Stimulated activated CD8-positive, alpha-beta memory T cell treated with anti-CD3 and anti-CD28 coated beads, Interleukin-4, amount 100 ng/mL, for 24 hours (primary cell): ENCODE measurements at places on chromosomes 12 and 14.

- DNase-seq: no peak
Measured at GRCh38 chr14:54854181-54854580, 48.4 kb downstream of the GCH1 start.

- no peak for DNase-seq
Measured at GRCh38 chr12:2456122-2456812, 338.5 kb upstream of the FKBP4 start.

DNA sequence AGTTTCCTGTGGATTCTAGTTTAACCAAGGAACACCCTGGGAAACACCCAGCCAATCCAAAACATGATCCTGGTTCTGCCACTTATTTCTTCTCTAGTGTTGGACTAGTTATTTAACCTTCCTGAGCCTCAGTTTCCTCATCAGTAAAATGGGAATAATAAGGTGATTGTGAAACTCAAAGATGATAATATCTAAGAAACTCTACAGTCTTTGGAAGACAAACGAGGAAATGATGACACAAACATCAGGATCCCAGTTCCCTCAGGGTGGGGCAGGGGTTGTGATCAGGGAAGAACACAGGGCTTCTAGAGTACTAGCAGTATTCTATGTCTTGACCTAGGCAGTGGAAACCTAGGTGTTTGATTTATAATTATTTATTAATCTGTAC is 18.1 kb upstream of the TMEM106C start:
- DNase-seq: no peak

GRCh38 chr14:64364907-64365306 is 23.2 kb upstream of the MTHFD1 start:
- DNase-seq: no peak

GRCh38 chr14:64410084-64410774 is 22.1 kb downstream of the MTHFD1 start:
- no peak for DNase-seq

- DNase-seq: no peak
Measured at GRCh38 chr14:50831726-50832168, 785 bp upstream of the NIN start.

DNA sequence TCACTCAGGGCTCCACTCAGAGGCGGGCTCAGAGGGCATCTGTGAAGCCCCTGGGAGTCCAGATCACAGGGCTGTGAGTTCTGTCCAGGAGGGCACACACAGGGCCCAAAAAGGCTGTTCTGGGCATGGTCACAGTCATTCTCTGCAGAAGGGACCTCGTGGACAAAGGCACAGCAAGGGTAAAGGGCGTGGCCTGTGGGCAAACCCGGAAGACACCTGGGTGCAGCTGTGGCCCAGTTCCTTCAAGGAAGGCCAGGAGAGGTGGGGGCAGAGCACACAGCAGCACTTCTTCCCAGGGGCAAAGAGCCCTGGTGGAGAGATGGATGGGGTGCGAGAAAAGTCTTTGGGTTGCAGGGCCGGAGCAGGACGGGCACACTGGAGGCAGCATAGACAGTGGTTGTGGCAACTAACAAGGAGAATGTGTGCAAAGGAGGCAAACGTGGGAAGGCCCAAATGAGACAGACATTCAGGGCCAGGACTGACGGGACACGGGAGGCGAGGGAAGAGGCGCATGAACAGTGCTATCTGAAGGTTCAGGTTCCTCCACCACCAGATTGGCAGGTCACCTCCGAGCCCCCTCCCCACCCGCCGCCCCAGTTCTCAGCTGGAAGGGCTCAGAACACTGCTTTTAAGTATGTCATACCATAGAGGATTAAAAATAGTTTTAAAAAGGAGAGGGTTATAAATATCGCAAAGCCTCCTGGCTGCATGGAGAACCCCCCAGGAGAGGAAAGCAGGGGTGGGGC is 8.9 kb downstream of the CLMN start:
- no peak for DNase-seq

DNA sequence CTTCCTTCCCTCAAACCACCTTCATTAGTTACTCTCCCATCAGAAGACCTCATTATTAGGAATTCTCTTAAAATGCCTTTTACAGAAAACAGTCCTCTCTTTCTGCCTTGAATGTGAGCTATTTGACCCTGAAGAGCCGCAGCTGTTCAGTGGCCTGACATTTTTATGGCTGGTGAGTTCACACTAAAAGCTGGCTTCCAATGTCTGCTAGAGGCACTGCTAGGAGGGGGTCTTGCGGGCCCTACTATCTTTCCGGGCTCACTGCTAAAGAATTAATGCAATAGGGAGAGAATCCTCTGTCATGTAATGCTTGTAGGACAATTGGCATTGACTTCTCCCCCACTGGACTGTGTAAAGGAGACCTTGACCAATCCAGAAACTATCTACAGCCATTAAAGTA is 87.7 kb downstream of the GPR135 start:
- no peak for DNase-seq

DNA sequence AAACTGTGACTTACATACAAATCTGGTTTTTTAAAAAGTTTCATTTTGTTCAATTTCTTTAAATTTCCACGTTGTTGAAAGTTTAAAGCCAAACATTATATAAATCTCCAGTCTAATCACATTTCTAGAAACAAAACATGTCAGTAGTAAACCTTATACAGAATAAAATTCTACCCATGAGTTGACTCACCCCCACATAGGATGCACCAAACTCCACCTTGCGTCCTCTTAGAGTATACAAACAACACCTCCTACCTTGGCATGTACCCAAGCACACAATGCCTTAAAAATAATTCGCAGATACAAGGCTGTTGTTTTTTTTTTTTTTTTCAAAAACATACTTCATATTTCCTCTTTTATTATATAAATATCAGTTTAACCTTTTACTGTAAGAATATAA is 3.3 kb downstream of the FBXL14 start:
- no peak for DNase-seq

DNA sequence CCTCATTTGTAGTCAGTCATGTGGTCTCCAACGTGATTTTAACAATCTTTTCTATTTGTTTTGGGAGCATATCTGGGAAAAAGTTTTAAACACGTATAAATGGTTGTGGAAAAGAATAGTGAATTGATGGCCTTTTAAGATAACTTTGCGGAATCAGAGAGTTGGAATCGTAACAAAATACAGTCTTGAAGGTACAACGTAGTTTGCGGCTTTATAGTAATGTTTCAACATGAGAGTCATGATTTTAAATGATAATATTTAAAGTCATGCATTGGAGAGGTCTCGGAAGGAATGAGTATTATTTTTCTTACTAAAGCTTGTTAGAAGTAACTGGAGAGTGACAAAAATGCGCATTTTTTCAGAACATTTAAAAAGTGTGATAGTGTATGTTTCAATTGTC is 1.6 kb downstream of the AEBP2 start:
- no peak for DNase-seq

- no peak for DNase-seq
Measured at GRCh38 chr12:98821866-98822265, 176.8 kb downstream of the APAF1 start.

DNA sequence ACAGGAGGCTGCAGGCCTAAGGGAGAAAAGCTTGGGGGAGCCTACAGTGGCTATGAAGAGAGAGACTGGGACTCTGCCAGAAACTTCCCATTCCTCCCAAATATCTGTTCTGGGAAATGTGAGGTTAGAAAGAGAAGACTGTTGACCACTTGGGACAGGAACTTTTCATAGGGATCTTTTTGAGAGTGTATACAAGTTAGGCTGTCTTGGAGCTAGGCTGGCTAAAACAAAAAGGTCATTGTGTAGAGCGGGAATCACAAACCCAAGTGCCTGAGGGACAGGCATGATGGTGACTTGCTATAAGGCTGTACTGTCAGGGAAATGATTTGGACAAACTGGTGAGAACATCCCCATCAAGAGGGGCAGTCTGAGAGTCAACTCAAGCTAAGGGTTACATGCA is 175.1 kb downstream of the GRIP1 start:
- no peak for DNase-seq

DNA sequence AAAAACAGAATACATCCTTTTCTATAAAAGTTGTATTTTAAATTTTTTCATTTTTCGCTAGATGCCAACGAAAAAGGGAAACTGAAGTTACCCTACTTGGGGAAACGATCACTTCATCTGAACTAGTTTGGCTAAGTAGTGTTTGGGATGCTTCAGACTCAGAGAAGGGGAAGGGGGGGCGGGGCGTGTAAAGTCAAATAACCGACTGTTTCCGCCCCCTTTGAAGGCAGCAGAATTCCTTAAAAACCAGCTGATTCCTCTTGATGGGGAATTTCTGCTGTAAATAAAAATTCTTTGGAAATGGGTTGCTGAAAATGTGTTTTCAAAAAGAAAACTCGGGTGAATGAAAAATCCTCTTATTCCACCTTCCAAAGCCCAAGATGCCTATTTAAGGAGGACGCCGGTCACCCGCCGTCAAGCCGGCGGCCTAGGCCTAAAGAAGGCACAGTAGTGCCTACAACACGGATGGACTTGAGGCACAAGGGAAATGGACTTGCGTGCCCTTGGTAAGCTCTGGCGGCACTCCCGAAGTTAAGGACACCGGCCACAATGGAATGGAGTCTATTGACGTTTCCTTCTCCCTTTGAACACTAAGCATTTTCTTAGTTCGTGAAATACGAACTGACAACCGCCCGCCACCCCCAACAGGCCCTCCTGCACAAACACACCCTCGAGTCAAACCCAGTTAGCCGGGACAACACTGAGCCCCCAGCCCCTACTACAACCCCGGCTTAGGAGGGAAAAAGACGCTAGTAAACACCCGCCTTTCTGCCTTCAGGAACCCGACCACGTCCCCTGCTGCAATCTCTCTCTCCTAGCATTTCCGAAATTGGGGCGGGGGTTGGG is 1.9 kb downstream of the ATXN2 start:
- no peak for DNase-seq

- DNase-seq: no peak
Measured at GRCh38 chr12:116323406-116324386, 46.2 kb upstream of the MED13L start.

- DNase-seq: no peak
Measured at GRCh38 chr12:69633061-69633460, 22.4 kb upstream of the LRRC10 start.

GRCh38 chr14:100307766-100308426 is 1.7 kb upstream of the SLC25A29 start:
- no peak for DNase-seq

DNA sequence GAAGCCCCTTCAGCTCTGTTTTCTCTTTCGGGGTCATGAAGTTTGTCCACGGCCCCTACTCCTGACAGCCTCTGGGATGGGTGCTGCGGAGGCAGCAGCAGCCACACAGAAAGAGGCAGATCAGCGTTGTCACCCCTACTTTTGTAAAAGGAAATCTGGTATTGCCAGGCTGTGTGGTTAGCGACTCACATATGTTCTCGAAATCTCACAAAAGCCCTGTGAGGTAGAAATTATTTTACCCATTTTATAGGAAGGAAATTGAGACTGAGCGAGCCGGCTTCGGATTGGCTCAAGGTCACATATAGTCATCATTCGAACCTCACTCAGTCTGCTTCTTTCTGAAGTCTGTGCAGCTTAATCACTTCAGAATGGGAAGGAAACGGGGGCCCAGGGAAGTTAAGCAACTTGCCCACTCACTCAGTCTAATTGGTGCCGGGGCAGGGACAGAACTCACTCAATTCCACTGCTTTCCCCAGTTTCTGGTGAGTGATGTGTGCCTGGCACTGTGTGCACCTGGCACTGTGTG is 1.1 kb upstream of the CKAP4 start:
- no peak for DNase-seq
